ENCODE measurements at places on chromosomes 3 and 15.

DNA sequence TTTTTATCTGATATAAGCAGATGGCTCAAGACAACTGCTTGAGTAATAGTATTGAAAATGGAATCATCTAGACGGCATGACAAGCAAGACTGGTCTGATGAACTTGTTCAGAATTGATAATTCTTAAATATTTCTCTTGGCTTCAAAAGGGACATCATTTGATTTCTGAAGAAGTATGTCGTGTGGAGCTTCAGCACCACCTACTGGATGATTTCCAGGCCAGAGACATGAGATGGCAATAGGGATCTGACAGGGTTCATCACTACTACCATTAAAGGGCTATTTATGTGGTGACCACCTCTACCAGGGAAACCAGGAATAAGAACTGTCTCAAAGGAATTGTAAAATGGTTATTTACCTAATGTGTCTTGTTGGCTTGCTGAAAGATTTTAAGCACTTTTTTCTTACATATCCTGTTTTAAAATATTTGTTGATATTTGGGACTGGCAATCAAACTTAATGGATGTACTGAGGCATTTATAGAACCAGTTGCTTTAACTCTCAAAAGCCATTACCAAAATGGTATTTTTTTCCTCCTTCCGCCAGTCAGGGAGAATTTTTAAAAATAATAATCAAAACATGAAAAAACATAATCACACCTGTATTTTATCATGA is 99.5 kb upstream of the FAM98B start:
- DNase-seq: peak; percentile 78

DNA sequence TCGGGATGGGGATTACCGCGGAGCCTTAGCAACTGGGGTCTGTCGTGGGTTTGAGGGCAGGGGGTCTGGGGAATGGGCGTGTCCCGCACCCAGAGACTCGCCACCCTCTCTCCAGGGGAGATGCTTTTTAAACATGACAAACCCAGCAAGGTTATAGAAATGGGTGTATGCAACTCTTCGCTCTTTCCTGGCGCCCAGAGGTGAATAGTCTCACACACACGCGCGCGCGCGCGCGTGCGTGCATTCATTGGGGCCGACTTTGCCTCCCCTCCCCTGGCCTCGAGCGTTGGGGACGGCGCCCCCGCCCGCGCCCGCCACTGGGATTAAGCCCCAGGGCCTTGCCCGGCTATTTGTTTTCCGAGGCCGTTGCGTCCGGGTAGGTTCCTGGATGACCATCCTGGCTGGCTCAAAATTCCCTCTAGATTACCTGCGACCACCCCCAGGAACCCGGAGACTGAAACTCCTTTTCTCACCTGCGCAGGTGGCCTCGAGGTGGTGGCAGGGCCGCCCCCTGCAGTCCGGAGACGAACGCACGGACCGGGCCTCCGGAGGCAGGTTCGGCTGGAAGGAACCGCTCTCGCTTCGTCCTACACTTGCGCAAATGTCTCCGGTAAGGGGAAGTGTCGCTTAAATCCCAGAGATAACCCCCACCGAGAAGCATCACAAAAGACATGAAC is 777 bp downstream of the GPR160 start:
- DNase-seq: no peak

GRCh38 chr3:149970716-149971402 is at the start of gene PFN2:
PFN2 (minus strand) TSS chr3:149970895; CDS start chr3:149970856, 39 bp downstream.
- peak; percentile 68 for DNase-seq

- no peak for DNase-seq
Measured at GRCh38 chr3:164030194-164030593, 1048.1 kb downstream of the SI start.

DNA sequence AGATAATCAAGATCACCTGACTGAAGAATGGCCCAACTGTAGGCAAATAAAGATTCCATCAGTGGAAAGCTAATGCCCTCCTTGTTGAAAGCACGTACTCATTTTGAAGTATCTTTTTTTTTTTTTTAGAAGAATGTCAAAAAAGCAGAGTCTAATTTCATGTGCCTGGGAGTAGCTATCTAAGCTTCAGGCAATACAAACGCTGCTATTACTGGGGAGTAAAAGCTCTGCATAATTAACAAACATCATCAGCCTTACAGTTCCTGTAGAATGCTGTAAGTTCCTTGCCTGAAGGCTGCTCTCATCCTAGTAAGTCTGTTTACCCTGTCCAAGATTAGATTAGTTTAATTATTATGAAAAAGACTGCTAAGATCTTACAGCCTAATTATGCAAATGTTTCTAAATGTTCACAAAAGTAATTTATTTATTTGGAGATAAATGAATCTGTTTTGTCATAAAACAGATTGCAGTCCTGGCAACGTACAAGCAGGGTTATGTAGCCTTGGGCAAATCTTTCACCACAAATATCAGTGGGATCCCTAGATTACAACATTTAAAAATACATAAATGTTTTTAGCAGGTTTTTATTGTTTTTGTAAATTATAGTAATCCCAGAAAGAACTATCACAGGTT is 451.3 kb upstream of the AGTR1 start:
- DNase-seq: no peak
